Heart right ventricle (tissue), 16 donors: ENCODE measurements at places on chromosomes 5 and 9. TPM values are rescaled to one million over a fixed set of nuclear protein-coding genes. Genes with fewer than 3 reads are reported as not detected.

GRCh38 chr9:35619800-35620158 lies 1.6 kb upstream of the CD72 start:
- DNase-seq, result no peak

DNA sequence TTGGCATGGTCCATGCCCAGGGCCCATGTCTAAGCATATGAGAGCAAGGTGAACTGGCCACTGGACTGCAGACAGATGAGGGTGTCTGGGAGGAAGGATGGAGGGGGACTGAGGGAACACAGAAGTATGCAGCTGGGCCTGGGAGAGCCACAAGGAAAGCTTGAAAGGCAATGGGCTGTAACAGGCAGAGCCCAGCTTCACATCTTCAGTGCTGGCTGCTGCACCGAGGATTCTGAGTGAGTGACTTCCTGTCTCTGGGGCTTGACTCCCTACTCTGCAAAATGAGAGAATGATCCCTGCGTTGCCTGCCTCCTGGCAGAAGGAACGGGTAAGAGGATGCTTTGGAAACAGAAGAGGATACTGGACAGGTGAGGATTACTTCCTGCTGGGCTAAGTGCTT lies 29.0 kb downstream of the COL15A1 start:
- DNase-seq, result no peak

- no peak for DNase-seq
Measured at GRCh38 chr5:112878760-112879159, 17.7 kb downstream of the SRP19 start.

- DNase-seq, result no peak
Measured at GRCh38 chr5:150148117-150148927, 7.3 kb downstream of the PDGFRB start.

Gene FABP6
- 3.5 TPM for total RNA-seq

Gene CDH9
- not detected for total RNA-seq
